ENCODE measurements at places on chromosomes 12 and 14.

GRCh38 chr14:61515436-61516117 lies 179.7 kb upstream of the HIF1A start:
- no peak for DNase-seq

GRCh38 chr14:55741240-55741639 lies 161.2 kb downstream of the KTN1 start:
- no peak for DNase-seq

- no peak for DNase-seq
Observed at GRCh38 chr14:37903343-37904191, 304.1 kb upstream of the SSTR1 start.

- no peak for DNase-seq
Observed at GRCh38 chr12:27566159-27566558, 42.2 kb downstream of the PPFIBP1 start.

- DNase-seq = peak; percentile 39
Observed at GRCh38 chr12:29317556-29318363, 63.2 kb downstream of the ERGIC2 start.

DNA sequence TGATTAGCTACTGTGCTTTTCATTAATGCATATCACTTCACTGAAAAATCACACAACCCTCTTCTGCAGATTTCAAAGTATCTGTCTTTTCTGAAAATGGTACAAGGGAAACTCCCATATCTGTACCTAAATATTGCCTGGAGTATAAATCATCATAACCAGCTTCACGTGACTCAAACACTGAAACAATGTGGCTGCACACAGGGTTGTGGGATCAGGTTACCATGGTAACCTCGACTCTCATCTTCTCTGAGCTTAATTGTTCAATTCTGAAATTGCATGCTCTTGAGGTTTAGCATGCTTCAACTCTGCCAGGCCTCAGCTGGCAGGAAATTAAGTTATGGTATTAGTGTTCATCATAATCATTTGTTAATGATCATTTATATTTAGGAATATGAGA lies 77.5 kb upstream of the CPSF6 start:
- DNase-seq = peak; percentile 70

- no peak for DNase-seq
Observed at GRCh38 chr12:22766911-22767420, 142.0 kb downstream of the ETNK1 start.

- DNase-seq = no peak
Observed at GRCh38 chr12:88746386-88746785, 166.1 kb upstream of the KITLG start.

DNA sequence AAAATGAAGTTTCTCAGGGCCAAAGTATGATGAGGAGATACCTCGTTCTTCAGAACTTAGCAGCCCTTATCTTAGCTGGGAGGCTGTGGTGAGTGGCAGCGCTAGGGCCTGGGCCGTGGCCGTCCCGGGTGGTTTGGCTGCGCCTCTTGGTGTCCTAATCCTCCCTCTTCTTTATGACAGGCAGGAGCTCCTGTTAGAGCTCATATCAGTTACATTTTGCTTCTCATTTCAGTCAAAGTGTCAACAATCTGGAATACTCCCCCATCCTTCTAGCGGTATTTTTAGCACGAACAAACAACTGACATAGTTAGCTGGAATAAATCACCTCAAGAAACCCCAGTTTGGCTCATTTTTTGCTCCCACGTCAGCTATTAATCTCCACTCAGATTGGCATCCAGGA lies 188.8 kb downstream of the TTC7B start:
- DNase-seq = no peak

DNA sequence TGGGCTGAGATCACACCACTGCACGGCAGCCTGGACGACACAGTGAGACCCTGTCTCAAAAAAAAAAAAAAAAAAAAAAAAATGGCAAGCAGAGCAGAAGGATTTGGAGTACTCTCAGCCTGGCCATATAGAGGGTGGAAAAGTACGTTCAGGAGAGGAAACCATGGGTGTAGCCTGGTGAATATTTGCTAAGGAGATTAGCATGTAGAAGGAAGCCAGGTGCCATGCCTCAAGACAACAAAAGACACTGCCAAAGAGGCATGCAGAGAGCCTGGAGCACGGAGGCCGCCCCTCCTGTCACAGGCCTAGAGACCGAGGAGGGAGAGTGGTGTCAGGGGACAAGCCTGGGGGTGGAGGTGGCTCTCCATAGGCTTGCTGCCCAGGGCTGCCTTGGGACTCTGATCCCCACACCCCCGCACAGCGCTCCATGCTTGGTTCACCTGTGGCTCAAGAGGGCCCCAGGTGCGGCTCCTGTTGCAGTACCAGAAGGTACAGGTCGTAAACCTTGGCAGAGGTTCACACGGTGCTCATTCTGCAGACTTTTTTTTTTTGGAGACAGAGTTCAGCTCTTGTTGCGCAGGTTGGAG lies 27.9 kb upstream of the DEGS2 start:
- no peak for DNase-seq

DNA sequence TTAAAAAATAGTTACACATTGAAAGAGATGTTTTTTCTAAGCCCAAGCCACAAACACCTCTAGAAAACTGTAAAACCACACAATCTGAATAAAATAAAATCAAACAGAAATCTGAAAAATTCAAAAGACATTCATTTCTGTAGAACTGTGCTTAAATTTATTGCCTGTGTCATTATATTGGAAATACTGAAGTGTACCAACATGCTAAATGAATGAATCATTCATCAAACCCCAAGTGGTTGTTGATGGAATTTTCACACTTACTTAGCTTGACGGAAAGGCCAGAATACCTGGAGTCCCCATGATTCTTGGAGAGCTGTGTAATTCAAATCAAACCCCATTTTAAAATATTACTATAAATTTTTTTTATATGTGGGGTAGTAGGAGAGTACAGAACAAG lies 2.7 kb downstream of the KITLG start:
- no peak for DNase-seq

GRCh38 chr14:22699801-22700564 lies 55.8 kb upstream of the OR6J1 start:
- no peak for DNase-seq

DNA sequence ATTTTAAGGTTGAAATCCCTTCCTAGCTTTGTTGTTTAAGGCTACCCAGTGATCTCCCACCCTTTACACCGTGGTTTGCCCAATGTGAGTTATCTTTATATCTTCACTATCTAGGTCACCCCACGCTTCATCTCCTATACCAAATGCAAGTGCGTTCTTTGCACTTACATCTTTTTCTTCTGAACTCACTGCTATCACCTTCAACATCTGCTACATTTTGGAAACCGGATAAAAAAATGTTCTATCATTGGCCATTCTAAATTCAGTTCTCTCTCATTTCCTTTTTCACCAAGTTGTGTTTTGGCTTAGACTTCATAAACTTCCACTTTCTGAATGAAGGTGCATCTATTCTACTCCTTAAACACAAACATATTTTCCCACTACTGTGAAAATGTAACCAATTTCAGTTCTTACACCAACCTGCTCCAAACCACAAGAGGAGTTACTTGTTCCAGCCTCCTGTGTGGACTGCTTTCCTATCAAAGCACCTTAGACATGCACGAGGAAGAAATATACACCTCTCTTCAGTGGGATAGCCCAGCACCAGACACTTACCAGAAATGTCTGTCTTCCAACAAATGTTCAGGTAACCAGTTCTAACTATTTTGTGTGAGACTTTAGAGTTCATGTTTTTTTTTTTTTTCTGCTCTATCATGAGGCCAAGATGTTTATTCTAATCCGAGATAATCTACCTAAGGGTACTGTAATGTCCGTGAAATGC lies 21.9 kb downstream of the CLEC9A start:
- DNase-seq = no peak

- DNase-seq = no peak
Observed at GRCh38 chr12:6327229-6328041, 14.4 kb downstream of the TNFRSF1A start.

DNA sequence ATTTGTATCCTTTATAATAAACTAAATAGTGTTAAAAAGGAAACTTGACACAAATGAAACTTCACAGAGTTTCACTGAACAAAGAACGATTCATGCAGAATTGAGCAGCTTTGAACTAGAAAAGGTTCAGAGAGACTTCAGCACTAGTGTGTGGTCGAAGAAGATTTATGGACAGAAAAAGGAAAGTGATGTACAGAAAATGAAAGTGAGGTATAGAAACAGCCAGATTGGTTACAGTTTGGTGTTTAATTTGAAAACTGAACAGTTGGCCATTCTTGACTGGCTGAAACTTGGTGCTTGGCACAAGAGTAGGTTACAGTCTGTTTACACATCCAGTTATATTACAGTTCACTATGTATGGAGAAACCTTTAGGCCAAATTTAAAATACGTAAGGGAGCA lies 207.1 kb downstream of the GALC start:
- no peak for DNase-seq

GRCh38 chr14:92944976-92945375 lies 22.0 kb downstream of the CHGA start:
- DNase-seq = no peak

DNA sequence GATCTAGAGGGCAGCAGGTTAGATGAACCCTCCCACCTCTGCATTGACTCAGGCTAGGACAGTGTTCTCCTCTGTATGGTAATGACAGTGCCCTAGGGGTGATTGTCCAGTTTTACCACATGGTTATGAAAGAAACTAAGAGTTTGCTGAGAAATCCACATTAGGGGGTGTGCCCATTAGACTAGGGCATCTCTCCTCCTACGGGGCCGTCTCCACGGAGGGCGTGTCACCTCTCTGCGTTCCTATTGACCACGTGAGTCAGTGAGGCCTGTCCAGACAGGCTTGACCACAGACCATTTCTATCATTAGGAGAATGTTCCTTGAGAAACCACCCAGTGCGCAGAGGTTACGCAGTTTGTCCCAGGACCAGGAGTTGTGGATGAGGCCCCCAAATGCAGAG lies 8.3 kb downstream of the MVK start:
- DNase-seq = no peak

- DNase-seq = no peak
Observed at GRCh38 chr12:18969512-18969911, 160.0 kb upstream of the PLEKHA5 start.

DNA sequence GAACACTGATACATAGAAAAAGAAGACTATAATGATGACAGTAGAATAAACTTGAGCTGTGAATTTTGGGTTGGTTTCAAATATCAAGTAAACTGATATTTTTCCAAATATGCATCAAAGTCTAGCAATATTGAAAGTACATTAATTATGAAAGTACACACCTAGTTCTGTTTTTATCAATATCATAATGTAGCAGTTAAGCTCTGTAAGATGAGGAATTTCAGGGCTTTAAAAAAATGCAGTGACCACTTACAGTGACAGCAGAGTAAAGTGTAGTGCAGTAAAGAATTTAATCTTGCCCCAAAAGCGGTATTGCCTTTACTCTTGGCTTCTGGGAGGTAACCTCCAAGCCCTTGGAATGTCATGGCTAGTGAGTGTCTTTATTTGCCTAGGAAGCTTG lies 102.9 kb upstream of the ABCD2 start:
- no peak for DNase-seq

DNA sequence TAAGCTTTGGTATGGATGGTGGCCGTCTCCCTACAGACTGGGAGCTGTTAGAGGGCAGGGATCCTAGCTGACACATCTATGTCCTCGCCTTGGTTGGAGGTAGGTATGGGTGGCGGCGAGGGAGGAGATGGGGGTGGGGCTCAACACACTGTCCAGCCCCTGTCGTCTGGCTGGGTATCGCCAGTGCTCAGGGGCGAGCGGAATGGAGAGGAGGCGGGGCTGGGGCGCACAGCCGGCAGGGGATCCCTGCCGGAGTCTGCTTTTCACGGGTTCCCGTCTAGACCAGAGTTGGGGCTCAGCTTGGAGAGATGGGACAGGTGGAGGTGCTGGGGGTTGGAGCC lies 16.1 kb downstream of the TAMALIN start:
- DNase-seq = no peak

GRCh38 chr12:15546102-15546701 lies 223.9 kb downstream of the PTPRO start:
- DNase-seq = peak; percentile 54

DNA sequence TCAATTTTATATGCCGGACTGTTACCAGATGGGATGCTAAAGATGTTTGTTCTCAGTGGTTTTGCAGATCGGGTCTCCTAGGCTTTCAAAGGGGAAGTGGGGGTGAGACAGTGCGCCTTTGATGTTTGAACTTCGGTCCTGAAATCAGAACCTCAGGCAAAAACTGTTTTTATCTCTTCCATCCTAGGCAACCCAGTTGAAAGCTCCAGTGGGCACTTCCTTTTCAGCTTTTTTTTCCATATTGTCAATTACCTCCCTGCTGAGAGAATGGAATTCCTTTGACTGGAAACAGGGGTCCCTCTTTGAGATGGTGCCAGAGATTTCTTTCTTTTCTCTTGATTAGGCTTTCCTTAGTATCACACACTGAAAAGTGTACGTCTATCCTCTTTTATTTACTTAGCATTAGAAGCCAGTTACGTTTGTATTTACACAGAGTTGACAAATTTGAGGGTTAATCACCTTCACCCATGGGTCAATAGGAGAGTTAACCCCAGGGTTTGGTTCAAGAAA lies 40.0 kb downstream of the NUAK1 start:
- DNase-seq = no peak

- DNase-seq = no peak
Observed at GRCh38 chr12:63313139-63313538, 162.1 kb upstream of the AVPR1A start.

DNA sequence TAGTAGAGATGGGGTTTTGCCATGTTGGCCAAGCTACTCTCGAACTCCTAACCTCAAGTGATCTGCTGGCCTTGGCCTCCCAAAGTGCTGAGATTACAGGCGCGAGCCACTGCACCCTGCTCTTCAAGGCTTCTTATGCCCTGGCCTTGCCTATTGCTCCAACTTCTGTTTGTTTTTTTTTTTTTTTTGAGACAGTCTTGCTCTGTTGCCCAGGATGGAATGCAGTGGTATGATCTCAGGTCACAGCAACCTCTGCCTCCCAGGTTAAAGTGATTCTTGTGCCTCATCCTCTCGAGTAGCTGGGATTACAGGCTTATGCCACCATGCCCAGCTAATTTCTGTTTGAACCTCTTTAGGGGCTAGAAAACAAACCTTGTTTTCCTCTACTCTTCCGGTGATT lies 6.0 kb upstream of the ABCD4 start:
- DNase-seq = no peak

DNA sequence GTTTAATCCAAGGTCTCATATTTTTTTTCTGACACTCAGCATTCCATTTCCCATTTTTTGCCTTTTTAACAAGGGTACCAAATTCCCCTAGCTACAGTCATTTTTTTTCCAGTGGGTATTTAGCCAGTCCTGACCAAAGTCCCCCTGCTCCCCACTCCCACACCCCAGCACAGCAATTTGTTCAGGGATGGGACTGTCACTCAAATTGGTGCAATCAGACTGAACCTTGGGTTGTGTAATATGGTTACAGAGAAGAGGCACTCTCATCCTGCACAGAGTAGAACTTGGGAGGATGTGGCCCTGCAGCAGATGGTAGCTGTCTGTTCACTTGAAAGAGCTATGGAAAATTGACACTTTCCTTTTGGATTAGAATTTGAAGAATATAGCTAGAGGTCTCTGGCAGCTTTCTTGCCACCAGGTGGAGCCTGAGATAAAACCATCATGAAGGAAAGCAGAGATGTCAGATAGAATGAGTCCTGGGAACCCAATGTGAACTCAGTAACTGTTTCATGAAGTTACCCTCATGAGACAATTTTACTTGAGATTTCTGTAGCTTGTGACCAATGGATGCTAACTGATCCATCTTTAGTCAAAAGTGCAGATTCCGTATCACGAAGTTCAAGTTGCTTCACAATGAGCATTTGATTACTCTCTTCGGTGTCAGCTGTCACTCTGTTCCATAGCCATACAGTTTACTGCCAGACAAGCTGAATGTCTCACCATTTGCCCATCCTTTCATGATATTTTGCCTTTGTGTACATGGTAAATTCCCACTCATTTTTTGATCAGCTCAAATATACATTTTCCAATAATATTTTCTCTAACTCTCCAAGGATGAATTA lies 394.0 kb upstream of the SYT1 start:
- no peak for DNase-seq

GRCh38 chr12:1373901-1374735 lies 220.3 kb downstream of the FBXL14 start:
- no peak for DNase-seq
